ENCODE measurements at places on chromosomes 7 and 10. TPM values are rescaled to one million over a fixed set of nuclear protein-coding genes. Genes with fewer than 3 reads are reported as not detected.

Gene SLC16A12
- total RNA-seq, result not detected

Gene FBXL13
- total RNA-seq, result 0.20 TPM

Gene WNT2
- total RNA-seq, result not detected

Gene EBLN1
- total RNA-seq, result not detected

Gene OR6B1
- not detected for total RNA-seq

Gene CCDC3
- total RNA-seq, result under 0.01 TPM

Gene CTAGE4
- total RNA-seq, result not detected

Gene PON3
- not detected for total RNA-seq

Gene CPA2
- not detected for total RNA-seq

Gene GCK
- total RNA-seq, result 0.20 TPM

Gene AP5Z1
- 20.2 TPM for total RNA-seq

Gene CPED1
- total RNA-seq, result 0.20 TPM

Gene NRCAM
- 1.2 TPM for total RNA-seq

Gene CYP2E1
- total RNA-seq, result not detected

Gene COL17A1
- total RNA-seq, result under 0.01 TPM

Gene C10orf67
- not detected for total RNA-seq

Gene GIMAP1
- total RNA-seq, result 16.7 TPM

Gene NYAP1
- 6.3 TPM for total RNA-seq

Gene SUN3
- not detected for total RNA-seq

Gene PLPP4
- 0.20 TPM for total RNA-seq

Gene GHITM
- total RNA-seq, result 173 TPM

Gene TRIM24
- 12.5 TPM for total RNA-seq

Gene CCDC7
- 3.3 TPM for total RNA-seq

Gene TMEM196
- not detected for total RNA-seq

Gene TAS2R4
- 0.22 TPM for total RNA-seq

Gene CABCOCO1
- not detected for total RNA-seq

Gene PLAC9
- total RNA-seq, result 0.40 TPM

Gene A1CF
- not detected for total RNA-seq

Gene GPR15LG
- not detected for total RNA-seq

Gene RNF148
- total RNA-seq, result 0.44 TPM

Gene MUC3A
- total RNA-seq, result not detected

Gene SPDYE1
- total RNA-seq, result not detected

Gene OPALIN
- not detected for total RNA-seq

Gene PRSS2
- total RNA-seq, result not detected

Gene NXPH1
- not detected for total RNA-seq

Gene CDC14C
- total RNA-seq, result not detected

Gene OPN1SW
- not detected for total RNA-seq

Gene ADAP1
- total RNA-seq, result 1.7 TPM

Gene DDC
- not detected for total RNA-seq

Gene ABCB1
- 1.3 TPM for total RNA-seq

Gene TRPV5
- total RNA-seq, result not detected
